Mesothelial cell of epicardium (in vitro differentiated cells): ENCODE measurements at places on chromosomes 11 and 22. TPM values are rescaled to one million over a fixed set of nuclear protein-coding genes. Genes with fewer than 3 reads are reported as not detected.
A peak's percentile ranks its signal among the peaks of the same experiment; 100 is the strongest.

GTSE1 gene
- 15.3 to 18.7 TPM (median 16.7 TPM) in 3 replicates for total RNA-seq

APLNR gene
- total RNA-seq, result 3.1 to 3.4 TPM (median 3.1 TPM) in 3 replicates

DNA sequence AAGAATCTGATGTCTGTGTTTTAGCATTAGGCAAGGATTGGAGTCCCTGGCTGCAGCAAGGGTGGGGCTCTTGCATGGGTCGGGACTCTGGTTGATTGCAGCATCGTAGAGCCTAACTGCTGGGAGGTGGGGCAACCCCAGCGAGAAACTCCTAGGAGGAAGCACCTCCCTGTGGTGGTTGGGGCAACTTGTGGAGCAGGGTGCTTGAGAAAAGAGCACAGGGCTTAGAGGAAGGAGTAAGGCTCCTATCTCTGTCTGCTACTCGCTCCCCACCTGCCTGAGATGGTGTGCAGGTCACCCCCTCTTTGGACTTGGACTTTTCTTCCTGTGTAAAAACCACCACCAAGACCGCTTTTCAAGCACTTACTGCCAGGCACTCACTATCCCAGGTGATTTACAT is 15.6 kb downstream of the SREBF2 start:
- DNase-seq, result no peak

- DNase-seq, result no peak
Observed at GRCh38 chr22:45578524-45579147, 76.0 kb downstream of the FBLN1 start.

KCNQ1 gene
- total RNA-seq, result 6.9 to 8.5 TPM (median 8.4 TPM) in 3 replicates

DNA sequence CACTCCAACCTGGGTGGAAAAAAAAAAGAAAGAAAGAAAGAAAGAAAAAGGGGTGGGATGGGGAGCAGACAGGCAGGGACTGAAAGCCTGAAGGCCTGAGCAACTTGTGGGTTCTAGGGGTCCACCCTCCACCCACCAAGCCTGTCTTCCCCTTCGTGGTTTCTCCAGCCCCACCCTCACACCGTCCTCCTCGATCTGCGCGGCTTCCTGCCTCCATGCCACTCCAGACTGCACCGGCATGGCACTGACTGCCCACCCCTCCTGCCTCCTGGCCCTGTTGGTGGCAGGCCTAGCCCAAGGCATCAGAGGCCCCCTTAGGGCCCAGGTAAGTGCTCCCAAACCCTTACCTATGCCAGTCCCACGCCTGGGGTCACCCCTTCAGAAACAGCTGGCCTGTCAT is at the start of gene CTSW:
Gene CTSW (plus strand): TSS at position 221 of the 400 bp plus-strand sequence. CDS start 18 bp downstream, at position 239.
- no peak for DNase-seq

DNA sequence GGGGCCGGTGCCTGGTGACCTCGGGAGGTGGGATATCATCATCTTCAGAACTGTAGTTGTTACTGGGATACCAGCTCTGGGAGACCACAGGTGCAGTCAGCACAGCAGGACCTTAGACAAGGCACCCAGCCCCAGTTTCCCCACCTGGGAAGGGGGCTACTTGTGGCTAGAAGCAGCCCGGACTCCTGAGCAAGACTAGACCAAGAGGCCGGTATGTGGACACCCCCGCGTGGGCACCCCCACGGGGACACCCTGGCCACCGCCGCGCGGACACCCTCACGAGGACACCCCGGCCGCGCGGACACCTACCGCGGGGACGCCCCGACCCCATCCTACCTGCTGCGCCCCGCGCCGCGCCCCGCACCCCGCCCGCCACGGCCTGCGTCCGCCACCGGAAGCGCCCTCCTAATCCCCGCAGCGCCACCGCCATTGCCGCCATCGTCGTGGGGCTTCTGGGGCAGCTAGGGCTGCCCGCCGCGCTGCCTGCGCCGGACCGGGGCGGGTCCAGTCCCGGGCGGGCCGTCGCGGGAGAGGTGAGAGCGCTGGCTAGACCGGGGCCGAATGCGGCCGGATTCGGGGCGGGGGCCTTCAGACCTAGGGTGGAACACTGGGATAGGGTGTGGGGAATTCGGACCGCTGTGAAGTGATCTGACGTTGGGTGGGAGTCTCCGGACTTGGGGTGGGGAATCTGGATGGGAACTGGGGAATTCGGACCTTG is at the start of the genes COMT and TXNRD2:
Gene COMT (plus strand): TSS at position 408 of the 718 bp plus-strand sequence. CDS start 20,755 bp downstream, outside the sequence.
Gene TXNRD2 (minus strand): TSS at position 454 of the 718 bp plus-strand sequence. CDS start 15 bp downstream, at position 439.
- peak; percentile 54 for DNase-seq

DNA sequence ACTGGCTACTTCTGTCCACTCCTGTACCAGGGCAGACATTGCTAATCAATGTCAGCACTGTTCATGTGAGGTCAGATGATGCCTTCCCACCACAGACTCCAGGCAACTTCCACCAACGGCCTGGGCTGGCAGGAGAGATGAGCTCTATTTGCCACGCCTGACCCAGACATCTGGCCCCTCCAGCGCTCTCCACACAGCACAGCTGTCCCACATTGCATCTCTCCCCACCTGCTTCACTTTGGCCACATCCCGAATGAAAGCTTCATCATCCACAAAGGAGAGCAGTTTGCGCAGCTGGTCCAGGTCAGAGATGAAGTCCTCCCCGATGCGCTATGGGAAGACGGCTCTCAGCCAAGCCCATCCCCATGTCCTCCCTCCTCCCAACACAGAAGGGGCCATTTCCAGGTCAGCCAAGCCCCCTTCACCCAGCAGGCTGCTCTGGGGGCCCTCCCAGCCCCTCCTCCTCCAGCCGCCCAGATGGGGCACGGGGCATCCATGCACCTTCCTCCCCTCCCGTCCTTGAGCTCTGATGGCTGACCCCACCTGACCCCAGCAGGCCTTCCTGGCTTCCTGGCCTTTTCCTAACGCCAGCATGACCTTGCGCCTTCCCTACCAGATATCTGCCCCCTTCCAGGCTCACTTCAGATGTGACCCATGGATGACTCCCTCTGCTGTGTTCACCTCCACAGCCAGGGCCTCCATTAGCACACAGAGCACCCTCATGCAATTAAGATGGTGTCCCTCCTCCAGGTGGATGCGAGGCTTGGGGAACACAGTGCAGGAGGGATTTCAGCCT is 7.4 kb downstream of the PYGM start:
- DNase-seq, result no peak

- no peak for DNase-seq
Observed at GRCh38 chr11:8062781-8063257, 18.2 kb upstream of the TUB start.

- no peak for DNase-seq
Observed at GRCh38 chr11:57390535-57390934, at the start of gene PRG2. PRG2 (minus strand) TSS chr11:57390650; CDS start chr11:57389944, 706 bp downstream.

DNA sequence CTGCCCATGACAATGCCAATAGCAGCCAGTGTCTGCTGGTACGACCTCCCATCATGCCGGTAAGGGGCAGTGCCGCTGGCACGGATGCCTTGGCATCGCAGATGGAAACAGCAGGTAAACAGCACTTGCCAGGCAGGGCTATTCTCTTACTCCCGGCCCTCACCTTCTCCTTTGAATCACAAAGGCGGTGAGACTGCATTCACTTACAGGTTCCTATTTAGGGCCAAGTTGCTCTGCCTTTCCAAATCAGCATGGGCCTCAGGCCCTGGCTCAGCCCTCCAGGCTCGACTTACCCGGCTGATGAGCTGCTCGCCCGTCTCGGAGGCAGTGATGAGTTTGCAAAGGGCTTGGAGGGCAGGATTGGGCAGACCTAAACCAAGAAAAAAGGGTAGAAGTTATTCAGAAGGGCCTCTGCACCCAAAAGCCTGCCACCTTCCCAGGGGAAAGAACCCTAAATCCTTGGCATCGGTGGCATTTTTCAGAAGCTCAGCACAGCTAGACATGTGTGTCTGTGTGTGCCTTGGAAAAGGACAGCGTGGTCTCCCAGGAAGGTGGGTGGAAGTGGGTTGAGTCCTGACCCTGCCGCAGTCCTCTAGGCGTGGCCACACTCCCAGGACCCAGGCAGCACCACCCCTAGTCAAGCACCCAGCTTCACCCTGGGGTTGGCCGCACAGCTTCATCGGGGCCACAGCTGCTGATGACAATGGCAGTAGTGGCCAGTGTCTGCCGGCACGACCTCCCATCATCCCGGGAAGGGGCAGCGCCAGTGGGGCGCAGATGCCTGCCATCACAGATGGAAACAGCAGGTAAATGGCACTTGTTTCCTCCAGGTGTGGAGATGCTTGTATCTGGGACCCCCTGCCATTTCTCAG is 73.5 kb upstream of the PITPNB start:
- DNase-seq, result no peak

DNA sequence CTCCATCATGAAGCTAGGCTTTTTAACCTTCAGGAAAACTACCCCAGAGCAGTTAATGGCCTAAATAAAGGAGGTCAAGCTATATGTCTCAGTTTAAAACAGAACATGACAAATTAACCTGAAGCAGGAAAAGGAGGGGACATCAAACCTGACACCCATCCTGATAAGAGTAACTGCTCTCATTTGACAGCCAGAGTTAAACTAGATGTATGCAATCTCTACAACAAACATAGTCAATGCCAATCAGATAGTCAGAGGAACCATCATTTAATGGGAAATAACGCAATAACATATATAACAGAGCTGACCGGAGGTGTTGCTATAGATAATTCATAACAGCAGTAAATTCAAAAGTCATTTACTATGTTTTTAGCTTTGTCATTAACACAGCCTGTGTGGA is 3.1 kb downstream of the ZNF202 start:
- no peak for DNase-seq
